ENCODE measurements at places on chromosomes 7 and 10.
A peak's percentile ranks its signal among the peaks of the same experiment; 100 is the strongest.

DNA sequence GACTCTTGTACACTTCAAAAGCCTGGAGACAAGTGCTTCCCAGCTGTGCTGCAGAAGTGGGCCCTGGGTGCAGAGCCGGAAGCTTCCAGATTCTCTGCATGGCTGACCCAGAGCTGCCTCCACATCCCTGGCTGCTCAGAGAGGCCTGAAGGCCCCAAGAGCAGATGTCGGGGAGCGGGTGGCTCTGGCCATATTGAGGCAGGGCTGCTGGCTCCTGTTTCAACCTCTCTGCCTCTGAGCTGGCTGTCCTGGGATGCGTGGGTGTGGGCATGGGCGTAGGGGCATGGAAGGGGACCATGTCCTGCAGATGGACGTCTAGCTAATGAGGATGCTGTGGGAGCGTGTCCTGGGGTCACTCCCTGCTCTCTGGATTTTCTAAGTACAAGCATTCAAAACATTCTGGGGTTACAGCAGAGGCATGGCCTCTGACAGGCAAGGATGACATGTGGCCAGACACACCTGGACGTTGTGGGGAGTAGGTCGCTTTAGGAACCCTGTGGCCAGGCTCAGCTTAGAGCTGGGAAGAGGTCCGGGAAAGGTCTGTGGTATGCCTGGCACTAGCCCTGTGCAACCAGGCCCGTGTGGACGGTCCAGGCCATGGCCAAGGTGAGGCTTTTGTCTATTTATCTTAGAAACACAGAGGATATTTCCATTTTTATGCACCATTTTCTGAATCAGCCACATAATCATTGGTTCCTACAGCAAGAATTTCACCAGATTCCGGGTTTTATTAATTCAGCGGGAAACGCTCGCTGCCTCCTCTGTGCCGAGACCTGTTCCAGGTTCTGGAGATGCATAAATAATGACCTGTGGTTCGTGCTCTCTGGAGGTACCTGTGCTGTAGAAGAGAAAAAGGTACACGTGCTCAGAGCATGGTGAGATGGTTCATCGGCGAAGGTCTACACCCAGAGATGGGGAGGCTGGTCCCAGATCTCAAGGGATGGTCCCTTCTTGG, 361.1 kb downstream of the GLRX3 start:
- no peak for DNase-seq

- DNase-seq, result no peak
Observed at GRCh38 chr7:132270517-132270916, 305.8 kb downstream of the PLXNA4 start.

DNA sequence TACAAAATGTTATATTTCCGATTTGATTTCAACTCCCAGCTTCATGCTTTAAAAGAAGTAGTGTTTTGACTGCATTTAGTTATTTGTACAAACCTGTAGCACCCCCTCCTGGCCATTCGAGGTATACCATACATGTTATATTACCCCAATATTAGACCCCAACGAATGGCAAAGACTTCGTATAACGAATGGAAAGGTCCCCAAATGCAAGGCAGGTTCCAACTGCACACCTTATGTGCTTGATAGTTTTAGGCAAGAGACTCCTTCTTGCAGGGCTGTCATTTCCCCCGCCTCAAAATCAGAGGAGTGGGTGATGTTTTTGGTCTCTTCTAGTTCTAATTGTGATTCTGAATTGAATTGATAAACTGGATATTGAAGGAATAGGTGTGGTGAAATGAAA, 101.1 kb upstream of the TARP start:
- no peak for DNase-seq

DNA sequence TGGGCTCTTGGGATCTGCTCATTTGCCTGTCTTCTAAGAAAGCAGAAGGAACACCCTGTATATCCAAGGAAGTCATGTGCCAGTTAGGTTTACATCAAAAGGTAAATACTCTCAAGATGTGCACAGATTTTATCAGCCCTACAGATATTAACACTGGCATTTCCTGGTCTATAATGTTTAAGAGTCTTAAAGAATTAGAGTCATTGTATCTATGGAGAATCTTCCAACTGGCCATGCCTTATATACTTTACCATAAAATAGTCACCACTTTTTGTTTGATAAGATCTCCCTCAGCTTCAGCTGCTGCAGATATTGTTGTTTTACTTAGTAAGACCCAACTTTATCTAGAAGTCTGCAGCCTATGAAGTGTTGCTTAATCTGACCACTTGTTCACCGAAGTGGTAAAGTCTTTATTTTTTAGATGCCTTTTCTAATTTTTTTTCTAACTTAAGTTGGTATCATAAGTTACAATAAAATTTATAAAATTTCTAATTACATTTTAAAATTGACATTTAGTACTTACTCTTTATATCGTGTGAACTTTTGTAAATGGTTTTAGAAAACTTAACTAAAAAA, 58.5 kb downstream of the CPED1 start:
- no peak for DNase-seq

DNA sequence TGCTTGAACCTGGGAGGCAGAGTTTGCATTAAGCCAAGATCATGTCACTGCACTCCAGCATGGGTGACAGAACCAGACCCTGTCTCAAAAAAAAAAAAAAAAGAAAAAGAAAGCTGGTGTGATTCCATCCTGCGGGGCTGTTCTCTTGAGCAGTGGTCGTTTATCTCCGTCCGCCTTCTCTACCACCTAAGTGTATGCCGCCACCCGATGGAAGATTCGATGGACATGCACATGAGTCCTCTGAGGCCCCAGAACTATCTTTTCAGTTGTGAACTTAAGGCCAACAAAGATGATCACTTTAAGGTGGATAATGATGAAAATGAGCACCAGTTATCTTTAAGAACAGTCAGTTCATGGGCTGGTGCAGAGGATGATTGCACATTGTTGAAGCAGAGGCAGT, 65.7 kb downstream of the ABRAXAS2 start:
- no peak for DNase-seq

GRCh38 chr7:125857606-125858005, 928.0 kb upstream of the POT1 start:
- DNase-seq, result no peak

DNA sequence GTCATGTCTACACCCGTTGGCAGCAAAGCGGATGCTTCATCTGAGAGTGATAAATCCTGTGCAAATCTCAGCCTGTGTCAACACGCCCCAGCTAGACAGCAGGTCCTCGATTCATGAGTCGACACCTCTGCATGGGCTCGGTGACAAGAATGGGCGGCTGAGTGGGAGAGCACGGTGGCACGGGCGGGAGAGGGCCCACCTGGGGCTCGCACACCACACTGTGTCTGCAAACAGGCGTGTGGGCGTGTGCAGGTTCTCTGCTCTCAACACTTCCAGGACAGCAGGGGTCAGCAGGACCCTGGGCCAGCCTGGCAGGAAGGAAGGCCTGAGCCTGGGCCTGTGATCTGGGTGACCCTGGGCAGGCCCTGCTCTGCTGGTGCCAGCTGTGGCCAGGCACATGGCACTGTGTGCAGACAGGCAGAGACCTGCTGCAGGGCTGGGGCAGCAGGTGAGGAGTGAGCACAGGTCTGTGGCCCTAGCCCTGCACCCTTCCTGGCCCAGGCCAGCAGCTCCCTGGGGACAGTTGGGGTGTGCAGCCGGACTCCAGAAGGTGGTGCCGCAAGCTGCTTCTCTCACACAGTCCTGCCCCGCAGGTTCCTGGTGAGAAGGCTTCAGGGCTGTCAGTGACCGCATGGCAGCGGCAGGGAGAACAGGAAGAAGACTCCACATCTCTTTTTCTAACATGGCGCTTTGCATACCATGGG, 216.4 kb downstream of the ELFN1 start:
- DNase-seq, result no peak

DNA sequence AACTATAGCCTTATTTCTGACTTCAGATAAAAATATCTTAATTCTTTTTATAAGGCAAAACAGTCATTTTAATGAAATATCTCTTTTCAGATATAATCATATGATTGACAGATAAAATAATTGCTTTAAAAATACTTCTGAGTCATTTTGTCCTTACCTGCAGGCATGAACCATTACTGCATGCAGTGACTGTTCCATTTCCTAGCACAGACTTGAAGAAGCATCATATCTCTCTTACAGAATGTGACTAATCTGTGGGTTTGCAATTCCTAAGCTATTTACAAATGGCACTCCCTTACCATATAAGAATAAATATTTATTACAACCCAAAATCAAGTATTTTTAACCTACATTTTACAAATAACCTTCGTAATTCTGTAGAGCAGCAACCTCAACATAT, 120.7 kb downstream of the SRPK2 start:
- DNase-seq, result no peak

DNA sequence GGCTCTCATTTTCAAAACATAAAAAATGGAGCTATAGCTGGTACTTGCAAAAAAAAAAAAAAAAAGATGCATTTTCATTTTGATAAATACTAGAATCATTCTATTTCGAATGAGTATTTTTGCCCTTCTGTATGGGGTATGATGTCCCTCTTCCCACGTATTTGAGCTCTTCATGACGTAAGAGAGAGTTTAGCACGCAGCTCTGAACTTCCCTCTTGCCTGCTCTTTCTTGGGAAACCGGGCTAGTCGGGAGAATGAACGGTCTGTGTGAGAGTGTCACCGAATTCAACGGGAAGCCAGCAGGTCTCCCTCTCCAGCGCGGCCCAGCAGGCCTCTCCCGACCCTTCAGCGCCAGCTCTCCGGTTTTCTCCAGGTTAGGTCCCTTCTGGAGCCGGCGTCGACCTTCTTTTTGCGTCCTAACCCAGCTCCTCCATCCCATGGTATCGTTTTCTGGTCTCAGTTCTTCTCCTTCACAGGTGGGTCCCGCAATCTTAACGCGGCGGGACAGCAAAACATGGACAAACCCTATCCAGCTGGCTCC, 159.2 kb upstream of the PITRM1 start:
- DNase-seq, result no peak

DNA sequence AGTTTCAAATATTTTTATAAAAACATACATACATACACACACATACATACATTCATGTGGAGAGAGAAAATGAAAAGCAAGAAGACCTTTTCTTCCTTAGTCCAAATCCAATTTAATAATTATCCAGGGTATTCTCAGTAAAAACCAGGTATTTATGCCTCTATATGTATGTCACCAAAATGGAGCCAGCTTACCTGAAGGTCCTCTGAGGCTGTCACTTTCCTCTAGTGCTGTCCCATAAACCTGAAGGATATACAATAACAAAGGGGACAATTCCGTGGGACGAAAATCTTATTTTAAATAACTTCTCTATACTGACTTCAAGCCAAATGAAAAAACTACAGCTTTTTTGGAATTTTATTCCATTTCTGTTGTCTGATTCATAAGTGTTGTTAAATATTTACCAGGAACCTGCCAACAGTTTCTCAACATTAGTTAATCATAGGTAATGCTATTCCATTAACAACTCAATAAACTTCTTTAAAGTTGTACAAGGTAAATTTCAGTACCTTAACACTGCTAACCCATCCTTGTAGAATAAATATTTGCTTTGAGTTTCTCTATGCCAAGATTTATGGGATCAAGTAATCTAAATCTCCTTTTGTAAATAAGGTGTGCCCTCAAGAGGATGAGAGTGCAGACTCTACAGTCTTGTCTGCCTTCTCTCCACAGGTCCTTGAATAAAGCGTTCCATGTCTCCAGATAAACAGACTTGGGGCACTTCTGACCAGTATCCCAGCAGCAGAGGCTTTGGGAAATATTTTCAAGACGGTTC, 260.3 kb downstream of the AHR start:
- DNase-seq, result no peak

GRCh38 chr10:22560096-22560912, 154.1 kb downstream of the PIP4K2A start:
- no peak for DNase-seq

GRCh38 chr7:56105508-56105907, 768 bp downstream of the CHCHD2 start:
- peak; percentile 12 for DNase-seq

GRCh38 chr7:31883761-31884164, 186.4 kb downstream of the PDE1C start:
- no peak for DNase-seq

GRCh38 chr10:52568309-52568708, 204.3 kb downstream of the MBL2 start:
- no peak for DNase-seq

DNA sequence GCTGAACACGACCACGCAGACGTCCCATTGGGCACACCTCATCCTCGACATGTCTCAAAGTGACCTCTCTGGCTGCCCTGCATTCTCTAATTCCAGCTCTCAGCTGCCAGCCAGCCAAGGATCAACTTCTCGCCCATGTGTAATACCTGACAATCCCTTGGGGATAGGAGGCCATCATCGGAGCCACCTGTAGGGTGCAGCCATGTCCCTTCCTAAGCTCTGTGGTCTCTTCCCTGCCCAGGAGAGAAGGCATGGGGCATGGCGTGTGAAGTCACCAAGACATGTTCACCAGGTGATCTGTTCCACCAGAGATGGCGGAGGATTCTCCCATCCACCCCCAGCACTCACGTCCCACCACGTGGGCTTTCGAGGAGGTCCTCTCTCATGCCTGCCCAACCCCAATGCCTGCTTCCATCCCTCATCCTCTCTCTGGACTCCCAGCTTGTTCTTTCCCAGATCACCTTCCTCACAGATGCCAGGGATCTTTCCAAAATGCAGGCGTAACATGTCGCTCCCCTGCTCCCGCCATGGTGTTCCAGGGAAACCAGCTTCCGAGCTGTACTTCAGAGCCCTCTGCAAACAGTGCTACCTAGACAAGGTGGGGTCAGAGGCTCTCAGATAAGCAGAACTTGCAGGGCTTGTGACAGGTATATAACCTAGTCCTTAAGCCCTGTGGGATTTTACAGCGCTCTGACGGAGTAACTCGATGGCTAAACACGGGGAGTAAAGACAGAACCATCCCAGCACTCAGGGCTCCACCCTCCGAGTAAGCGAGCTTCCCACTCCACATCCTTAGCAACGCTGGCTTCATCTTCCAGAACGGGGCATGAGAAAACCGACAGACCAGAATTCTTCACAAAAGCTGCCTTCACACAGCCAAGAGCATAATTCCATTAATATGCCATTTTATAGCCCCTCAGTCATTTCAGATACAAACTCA, 41.1 kb downstream of the BRI3 start:
- no peak for DNase-seq

GRCh38 chr10:103199488-103199887, 6.4 kb upstream of the NT5C2 start:
- no peak for DNase-seq

GRCh38 chr10:19245889-19246752, 197.5 kb downstream of the MALRD1 start:
- no peak for DNase-seq

- no peak for DNase-seq
Observed at GRCh38 chr7:102859799-102860125, 53.0 kb upstream of the LRRC17 start.
